ENCODE measurements at places on chromosomes 13 and 19. TPM values are rescaled to one million over a fixed set of nuclear protein-coding genes. Genes with fewer than 3 reads are reported as not detected.

URAD gene
- not detected for total RNA-seq

SELENOW gene
- 163 TPM for total RNA-seq

TGFB1 gene
- 74.3 TPM for total RNA-seq

TEX29 gene
- not detected for total RNA-seq

SYNGR4 gene
- not detected for total RNA-seq

KCNN1 gene
- total RNA-seq, result 0.06 TPM

SIGLEC12 gene
- total RNA-seq, result not detected

SCN1B gene
- total RNA-seq, result 15.2 TPM

SUPT5H gene
- 89.8 TPM for total RNA-seq

SERPINE3 gene
- total RNA-seq, result not detected

IZUMO4 gene
- total RNA-seq, result 1.3 TPM

F2RL3 gene
- total RNA-seq, result 0.88 TPM

WASF3 gene
- total RNA-seq, result 17.8 TPM

FFAR2 gene
- not detected for total RNA-seq

ZFP14 gene
- 1.5 TPM for total RNA-seq

LRG1 gene
- total RNA-seq, result 1.5 TPM

PTPRH gene
- 1.8 TPM for total RNA-seq

PNMA8A gene
- total RNA-seq, result 5.6 TPM

KASH5 gene
- not detected for total RNA-seq

DGKH gene
- 3.3 TPM for total RNA-seq

ADGRE1 gene
- not detected for total RNA-seq

NLRP12 gene
- 0.06 TPM for total RNA-seq

PDX1 gene
- not detected for total RNA-seq

CRTC1 gene
- total RNA-seq, result 4.0 TPM

TPGS1 gene
- 64.0 TPM for total RNA-seq

IGFL1 gene
- not detected for total RNA-seq

ZNF599 gene
- total RNA-seq, result 6.2 TPM

ZNF98 gene
- total RNA-seq, result not detected

COL4A1 gene
- 755 TPM for total RNA-seq

CPAMD8 gene
- total RNA-seq, result 0.49 TPM

Data from cardiac ventricle fibroblast (primary cell).